ENCODE measurements at places on chromosomes 16 and 17.
A peak's percentile ranks its signal among the peaks of the same experiment; 100 is the strongest.

DNA sequence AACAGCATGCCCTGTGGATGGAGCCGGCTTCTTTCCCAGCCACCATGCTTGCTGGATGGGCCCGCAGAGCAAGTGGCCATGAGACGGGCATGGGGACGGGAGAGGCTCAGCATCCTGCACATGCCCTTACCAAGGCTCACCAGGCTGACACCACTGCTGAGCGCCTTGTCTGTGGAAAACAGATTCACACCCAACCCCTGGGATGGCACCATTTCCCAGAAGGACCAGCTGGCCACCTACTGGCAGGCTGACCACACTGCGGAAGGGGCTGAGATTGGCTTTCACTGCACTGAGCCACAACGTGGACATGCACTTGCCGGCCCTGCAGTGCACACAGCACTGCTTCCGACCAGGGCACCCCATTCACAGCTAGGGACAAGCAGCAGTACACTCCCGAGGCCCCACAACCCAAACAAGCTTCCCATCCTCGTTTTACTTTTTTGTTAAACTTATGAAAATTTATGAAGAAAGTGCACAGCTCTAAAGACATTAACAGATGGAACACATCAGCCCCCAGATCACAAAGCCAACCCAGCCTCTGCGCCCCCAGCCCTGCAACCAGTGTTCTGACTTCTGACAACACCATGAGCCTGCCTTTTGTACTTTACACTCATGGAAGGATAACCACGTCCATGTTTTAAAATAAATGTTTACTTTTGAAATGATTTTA lies 13.9 kb upstream of the KRTAP17-1 start:
- DNase-seq = no peak

GRCh38 chr16:90057738-90058173 lies 19.4 kb downstream of the PRDM7 start:
- DNase-seq = peak; percentile 15

DNA sequence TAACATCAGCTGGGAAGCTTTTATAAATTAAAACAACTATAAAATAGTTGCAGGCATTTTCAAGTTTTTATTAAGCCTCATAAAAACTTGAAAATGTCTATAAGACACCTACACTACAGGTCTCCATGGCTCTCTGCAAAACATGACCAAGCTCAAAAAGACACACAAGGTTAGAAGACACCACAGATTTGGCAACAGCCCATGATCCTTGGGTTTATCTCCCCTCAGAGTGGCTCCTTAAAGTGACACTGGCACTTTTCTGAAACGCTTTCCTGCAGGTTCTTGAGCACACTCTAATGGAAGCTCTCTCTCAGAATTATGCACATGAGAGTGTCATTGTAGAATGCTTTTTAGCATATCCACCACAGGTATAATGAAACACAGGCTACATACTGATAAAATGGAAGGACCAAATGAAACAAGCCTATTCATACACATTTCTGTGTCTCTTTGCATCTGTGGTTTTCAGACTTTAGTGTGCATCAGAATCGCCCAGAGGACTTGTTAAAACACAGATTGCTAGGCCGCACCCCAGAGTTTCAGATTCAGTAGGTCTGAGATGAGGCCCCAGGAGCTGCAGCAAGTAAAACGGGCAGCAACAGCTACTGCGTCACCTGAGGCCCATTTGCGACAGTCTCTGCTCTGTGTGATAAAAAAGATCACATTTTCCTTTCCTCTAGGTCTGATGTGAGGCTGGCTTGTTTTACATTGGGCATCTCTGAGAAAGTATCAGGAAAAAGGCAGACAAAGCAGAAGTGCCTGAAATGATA lies 75.0 kb upstream of the WSB1 start:
- no peak for DNase-seq

DNA sequence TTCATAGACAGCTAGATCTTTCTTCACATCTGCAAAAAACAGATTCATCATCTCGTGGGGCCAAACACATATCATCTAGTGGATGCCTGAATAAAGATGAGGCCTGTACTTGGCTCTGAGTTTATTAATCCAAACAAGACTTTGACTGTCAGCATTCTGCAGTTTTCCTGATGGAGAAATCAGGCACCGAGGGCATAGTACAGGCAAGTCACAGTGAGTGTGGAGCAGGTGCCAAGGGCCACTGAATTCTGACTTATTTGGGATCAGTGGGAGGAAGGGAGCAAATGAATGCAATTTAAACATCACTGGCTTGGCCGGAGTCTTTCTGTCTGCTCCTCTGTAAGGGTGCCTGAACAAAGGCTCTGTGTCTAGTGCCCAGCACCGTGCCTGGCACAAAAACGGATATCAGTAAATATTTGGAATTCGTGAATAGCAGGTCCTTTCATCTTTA lies 975 bp downstream of the CFAP20 start:
- DNase-seq = no peak

DNA sequence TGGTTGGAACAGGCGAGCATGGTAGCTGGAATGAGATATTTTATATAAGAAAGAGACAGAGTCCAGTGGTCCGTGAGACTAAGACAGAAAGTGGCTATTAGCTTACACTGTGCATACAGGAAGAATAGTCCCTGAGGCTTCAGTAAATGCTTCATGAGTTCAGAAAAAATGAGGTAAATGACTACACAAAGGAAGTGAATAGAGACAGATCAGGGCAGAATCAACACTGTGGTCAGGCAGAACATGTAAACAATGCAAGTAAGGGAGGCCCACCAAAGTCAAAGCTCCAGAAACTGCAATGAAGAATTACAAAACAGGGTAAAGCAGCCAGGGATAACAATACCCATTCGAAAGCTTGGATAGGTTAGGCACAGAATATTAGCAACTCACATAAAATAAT lies 4.8 kb downstream of the ABCA10 start:
- DNase-seq = no peak

DNA sequence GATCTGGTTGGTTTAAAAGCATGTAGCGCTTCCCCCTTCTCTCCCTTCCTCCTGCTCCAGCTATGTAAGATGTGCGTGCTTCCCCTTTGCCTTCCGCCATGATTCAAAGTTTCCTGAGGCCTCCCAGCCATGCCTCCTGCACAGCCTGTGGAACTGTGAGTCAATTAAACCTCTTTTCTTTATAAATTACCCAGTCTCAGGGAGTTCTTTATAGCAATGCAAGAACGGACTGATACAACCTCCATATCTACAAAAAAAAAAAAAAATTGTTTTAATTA lies 16.6 kb upstream of the PDXDC1 start:
- DNase-seq = no peak

DNA sequence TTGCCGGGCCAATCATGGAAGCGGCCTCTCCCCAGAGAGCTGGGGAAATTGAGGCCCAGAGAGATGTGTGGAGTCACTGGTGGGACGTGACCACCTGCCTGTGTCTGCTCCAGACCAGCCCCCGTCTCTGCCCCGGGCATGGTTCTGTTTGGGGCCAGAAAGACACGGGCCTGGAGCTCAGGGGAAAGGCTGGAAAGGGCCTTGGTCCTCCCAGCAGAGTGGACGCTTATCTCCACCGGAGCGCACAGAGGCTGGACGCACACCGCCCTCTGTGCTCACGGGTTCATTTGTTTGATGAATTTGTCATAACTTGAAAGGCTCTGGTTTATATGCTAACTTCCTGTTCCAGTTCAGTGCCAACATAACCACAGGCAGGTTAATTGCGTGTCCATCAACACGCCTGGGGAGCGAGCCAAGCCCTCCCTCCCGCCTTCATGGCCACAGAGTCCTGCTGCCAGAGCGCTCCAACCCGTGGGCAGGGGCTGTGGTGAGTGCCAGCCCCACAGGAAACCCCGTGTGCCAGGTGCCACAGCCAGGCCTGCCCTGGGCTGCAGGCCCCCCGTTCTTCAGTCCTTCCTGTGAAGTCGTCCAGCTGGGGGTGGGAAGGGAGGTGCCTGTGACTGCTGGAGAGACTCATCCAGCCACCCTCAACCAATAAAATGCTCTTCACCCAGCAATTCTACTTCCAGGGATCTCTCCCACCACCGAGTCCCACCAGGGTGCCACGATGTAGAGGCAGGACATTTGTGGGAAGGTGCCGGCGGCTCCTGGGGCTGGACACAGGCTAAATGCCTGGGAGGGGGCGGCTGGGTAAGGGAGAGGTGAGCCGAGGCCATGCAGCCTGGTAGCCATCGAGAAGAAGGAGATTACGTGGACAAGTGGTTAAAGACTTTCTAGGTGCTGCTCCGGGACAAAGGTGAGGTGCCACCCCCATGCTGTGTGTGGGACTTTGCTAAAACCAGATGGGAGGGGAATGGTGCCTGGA lies 29.4 kb upstream of the BAHCC1 start:
- no peak for DNase-seq
